ENCODE measurements at places on chromosomes 11 and 22. TPM values are rescaled to one million over a fixed set of nuclear protein-coding genes. Genes with fewer than 3 reads are reported as not detected.
A peak's percentile ranks its signal among the peaks of the same experiment; 100 is the strongest.

TEX12 gene
- total RNA-seq, result 0.51 TPM

DNA sequence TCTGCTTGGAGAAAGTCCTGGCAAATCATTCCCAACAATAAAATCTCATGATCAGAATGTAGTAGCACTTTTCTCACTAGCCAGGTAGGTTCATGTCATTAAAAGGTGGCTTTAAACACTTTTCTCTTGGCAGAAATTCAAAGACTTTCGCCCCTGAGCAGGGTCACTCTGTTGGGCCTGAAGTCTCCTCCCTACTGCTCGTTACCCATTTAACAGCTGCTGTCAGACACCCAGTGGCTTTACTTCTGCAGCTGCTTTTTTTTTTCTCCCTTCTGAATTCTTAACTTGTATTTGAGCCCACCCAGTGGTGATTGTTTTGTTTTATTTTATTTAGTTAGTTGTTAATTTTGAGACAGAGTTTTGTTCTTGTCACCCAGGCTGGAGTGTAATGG, 25.0 kb downstream of the ARHGAP8 start:
- H3K4me3 ChIP-seq, result no peak overlapping the region
- no peaks in the 10 kb centered on the region for H3K27me3 ChIP-seq
- H3K36me3 ChIP-seq, result no peaks in the 10 kb centered on the region
- peaks cover 8% of the 10 kb centered on the region for H3K4me1 ChIP-seq
- no peak for DNase-seq
- peak overlapping the region; percentile 70 for H3K27ac ChIP-seq

GRCh38 chr11:82756765-82757639, 23.3 kb upstream of the FAM181B start:
- no peaks in the 10 kb centered on the region for H3K36me3 ChIP-seq
- DNase-seq, result no peak
- peaks cover 95% of the 10 kb centered on the region for H3K27me3 ChIP-seq

MS4A3 gene
- total RNA-seq, result not detected

GRCh38 chr11:35622070-35622469, 3.8 kb downstream of the FJX1 start:
- peak overlapping the region; percentile 73 for H3K4me3 ChIP-seq
- peaks cover 28% of the 10 kb centered on the region for H3K4me1 ChIP-seq
- H3K27ac ChIP-seq, result no peak overlapping the region
- H3K27me3 ChIP-seq, result no peaks in the 10 kb centered on the region
- DNase-seq, result peak; percentile 34
- H3K36me3 ChIP-seq, result no peaks in the 10 kb centered on the region

DNA sequence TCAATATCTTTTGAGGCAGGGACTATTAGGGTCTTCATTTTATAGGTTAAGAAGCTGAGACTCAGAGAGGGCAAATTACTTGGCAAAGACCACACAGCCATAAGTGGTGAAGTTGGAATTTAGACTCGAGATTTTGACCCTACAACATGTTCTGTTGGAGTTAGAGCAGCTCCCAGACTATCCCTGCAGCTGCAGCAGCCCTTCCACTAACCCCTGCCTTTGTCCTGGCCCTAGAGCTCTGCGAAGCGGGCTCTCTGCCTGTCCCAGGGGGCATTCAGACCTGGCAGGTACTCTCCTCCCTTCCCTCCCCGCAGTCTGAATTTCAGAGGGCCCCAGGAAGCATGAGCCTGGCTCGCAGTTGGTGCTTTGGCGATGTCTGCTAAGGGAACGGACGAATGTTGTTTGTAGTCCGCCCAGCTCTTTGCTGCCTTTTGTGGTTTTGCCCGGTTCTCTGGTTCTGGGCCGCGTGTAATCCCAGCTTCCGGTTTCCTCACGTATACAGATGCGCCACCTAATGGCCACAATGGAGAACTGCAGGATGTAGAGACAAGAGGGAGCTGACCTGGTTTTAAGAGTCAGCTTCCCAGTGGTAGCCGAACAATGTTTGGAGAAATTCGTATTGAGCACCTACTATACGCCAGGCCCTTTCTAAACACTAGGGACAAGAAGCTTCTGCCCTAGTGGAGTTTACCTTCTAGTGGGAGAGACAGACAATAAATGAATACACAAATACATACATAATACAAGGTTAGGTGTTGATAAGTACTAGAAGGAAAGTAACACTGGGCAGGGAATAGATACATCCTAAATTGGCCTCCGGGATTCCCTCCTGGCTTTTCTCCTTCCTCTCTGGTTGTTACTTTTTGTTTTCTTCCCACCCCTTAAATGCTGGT, 125.2 kb downstream of the ST3GAL4 start:
- peaks cover 43% of the 10 kb centered on the region for H3K4me1 ChIP-seq
- no peak overlapping the region for H3K27ac ChIP-seq
- H3K36me3 ChIP-seq, result no peaks in the 10 kb centered on the region

DNA sequence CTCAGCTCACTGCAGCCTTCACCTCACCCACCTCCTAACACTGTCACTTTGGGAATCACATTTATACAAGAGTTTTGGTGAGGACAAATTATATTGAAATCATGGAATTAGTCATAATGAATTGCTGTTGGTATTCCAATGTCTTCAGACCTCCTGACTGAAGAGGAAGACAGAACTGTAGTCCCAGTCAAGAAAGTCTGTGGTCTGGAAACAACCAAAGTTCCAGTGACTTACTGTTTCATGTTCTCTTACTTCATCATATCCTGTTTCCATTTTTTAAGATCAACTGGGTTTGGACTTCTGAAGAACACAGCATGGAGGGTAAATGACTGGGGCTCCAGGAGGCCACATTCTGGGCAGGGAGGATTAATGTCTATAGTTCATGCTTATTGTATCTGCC, 43.0 kb upstream of the HIPK3 start:
- no peaks in the 10 kb centered on the region for H3K4me1 ChIP-seq
- no peak for DNase-seq
- H3K27ac ChIP-seq, result no peak overlapping the region

DNA sequence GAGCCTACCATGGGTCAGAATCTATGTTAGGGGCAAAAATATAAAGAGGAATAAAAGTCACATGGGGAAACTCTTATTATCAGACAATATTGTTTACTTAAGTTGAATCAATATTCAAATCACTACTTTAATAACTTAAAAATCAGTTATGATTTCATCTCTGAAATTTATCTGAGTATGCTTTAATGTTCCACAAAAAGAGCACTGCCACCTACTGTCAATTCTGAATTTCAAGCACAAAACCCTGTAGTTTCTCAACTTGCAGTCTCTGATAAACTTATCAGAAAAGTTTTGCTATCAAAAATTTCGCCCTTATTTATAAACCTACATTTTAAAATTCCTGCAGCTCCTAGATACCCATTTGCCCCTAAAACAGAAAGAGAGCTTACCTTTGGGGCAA, 47.3 kb downstream of the RDX start:
- no peak overlapping the region for H3K4me3 ChIP-seq
- no peaks in the 10 kb centered on the region for H3K4me1 ChIP-seq
- DNase-seq, result no peak
- H3K27ac ChIP-seq, result no peak overlapping the region
- no peaks in the 10 kb centered on the region for H3K27me3 ChIP-seq

DNA sequence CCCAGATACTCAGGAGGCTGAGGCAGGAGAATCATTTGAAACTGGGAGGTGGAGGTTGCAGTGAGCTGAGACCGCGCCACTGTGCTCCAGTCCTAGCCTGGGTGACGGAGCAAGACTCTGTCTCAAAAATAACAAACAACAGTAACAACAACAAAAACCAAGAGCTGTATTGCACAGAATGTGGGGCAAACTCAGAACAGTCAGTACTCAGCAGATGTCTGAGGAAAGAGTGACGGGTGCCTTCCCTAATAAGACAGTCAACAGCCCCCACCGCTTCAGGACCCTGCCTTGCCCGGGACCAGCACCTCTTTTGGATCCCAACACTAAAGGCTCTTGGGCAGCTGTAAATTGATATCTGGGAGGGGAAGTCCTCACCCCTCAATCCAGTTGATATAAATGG, 40.3 kb downstream of the RIBC2 start:
- H3K36me3 ChIP-seq, result no peaks in the 10 kb centered on the region
- H3K27ac ChIP-seq, result no peak overlapping the region
- H3K4me1 ChIP-seq, result no peaks in the 10 kb centered on the region
- H3K4me3 ChIP-seq, result no peak overlapping the region
- DNase-seq, result no peak
- no peaks in the 10 kb centered on the region for H3K27me3 ChIP-seq

CACNA1I gene
- 0.22 TPM for total RNA-seq

IGLL1 gene
- not detected for total RNA-seq

DNA sequence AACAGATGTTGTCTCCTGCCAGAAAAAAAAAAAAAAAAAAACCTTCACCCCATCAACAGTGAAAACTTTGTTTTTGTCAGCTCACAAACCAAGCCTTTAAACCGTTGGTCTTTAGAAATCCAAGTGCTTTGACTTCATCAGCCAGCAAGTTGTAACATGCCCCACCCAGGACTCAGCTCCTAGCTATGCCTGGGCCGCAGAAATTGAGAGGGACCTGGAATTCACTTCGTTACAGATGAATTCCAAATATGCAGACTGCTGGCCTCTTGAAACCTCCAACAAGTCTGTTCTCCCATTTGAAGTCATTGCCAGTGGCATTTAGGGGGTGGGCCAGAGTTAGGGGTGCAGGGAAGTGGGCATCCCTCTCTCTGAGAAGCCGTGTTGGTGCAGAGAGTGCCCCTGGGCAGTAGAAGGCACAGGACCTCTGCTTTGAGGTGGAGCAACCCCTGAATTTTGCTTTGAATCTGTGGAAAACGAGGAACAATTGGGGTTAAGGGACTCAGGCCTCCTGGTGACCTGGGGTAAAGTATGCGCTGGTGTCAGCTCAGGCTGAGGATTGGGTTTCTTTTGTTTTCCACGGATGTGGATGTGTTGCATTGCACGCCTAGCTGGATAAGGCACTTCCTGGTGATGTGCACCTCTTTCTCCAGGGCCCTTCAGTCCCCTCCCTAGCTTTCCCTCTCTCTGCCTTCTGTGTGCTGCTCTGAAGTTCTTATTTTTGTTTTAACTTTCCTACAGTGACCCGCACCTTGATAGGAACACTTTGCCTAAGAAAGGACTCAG, 109.5 kb downstream of the DBX1 start:
- no peak overlapping the region for H3K4me3 ChIP-seq
- peaks cover 27% of the 10 kb centered on the region for H3K4me1 ChIP-seq
- peaks cover 6% of the 10 kb centered on the region for H3K36me3 ChIP-seq
- DNase-seq, result peak; percentile 31

FOSL1 gene
- not detected for total RNA-seq

GRCh38 chr11:79269611-79270307, 171.1 kb downstream of the TENM4 start:
- H3K4me3 ChIP-seq, result no peak overlapping the region
- H3K4me1 ChIP-seq, result peaks cover 38% of the 10 kb centered on the region
- no peaks in the 10 kb centered on the region for H3K36me3 ChIP-seq
- no peaks in the 10 kb centered on the region for H3K27me3 ChIP-seq

DNA sequence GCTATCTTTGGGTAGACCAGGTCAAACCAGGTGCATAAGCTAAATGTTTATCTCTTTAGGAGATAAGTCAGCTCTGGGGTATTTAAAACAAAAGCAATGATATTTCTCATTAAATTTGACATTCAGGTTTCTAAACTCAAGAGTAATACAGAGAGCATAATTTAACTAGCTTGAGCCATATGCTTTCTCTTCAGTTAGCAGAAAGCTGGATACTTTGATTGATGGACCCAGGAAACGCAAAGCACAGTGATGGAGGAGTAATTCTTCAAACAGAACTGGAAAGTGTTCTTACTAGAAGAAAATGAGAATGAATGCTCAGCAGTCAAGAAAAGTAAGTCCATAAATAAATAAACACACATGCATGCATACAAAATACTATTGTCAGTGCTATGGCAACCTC, 885.7 kb upstream of the RAG2 start:
- no peak overlapping the region for H3K27ac ChIP-seq
- no peaks in the 10 kb centered on the region for H3K27me3 ChIP-seq
- no peaks in the 10 kb centered on the region for H3K36me3 ChIP-seq

KCNQ1OT1 gene
- total RNA-seq, result 2.3 TPM

DNA sequence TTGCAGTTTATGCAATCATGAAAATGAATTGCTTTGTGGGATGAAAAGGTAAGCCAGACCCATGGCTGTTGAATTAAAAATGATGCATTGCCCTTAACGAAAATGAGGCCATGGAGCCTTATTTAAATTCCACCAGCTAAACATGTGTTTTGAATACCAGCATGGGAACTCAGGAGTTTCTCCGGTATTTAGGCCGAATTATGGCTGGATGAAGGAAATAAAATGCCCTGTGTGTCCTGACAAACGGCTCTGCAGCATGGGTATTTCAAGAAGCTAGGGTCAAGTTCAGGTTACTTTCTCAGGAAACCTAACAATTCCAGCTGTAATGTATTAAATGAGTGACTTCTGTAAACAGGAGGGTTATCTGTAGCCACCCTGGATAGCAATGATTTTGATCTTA, 38.3 kb downstream of the AMOTL1 start:
- no peaks in the 10 kb centered on the region for H3K36me3 ChIP-seq
- no peak overlapping the region for H3K4me3 ChIP-seq
- DNase-seq, result no peak
- no peak overlapping the region for H3K27ac ChIP-seq
- H3K4me1 ChIP-seq, result no peaks in the 10 kb centered on the region
- no peaks in the 10 kb centered on the region for H3K27me3 ChIP-seq

PRRG4 gene
- total RNA-seq, result 0.06 TPM

UBE2L6 gene
- total RNA-seq, result 76.2 TPM

DNA sequence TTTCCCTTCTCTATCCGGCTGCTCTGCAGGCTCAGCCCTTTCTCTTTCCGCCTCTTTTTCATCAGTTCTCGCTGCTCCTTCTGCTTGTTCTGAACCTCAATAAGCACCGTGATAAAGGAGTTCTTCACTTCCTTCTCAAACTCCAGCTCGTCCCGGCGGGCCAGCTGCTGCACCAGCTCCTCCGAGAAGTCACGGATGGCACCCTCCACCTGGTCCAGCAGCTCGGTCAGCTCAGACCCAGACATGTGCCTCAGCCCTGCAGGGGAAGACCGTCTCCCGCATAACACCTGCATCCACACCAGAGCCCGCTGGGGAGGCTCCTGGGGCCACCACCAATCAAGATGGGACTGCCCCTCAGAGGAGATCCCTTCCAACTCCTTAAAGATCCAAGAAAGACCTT, 40.2 kb downstream of the FEZ1 start:
- H3K4me3 ChIP-seq, result no peak overlapping the region
- no peaks in the 10 kb centered on the region for H3K27me3 ChIP-seq
- H3K36me3 ChIP-seq, result no peaks in the 10 kb centered on the region
- no peak for DNase-seq

DNA sequence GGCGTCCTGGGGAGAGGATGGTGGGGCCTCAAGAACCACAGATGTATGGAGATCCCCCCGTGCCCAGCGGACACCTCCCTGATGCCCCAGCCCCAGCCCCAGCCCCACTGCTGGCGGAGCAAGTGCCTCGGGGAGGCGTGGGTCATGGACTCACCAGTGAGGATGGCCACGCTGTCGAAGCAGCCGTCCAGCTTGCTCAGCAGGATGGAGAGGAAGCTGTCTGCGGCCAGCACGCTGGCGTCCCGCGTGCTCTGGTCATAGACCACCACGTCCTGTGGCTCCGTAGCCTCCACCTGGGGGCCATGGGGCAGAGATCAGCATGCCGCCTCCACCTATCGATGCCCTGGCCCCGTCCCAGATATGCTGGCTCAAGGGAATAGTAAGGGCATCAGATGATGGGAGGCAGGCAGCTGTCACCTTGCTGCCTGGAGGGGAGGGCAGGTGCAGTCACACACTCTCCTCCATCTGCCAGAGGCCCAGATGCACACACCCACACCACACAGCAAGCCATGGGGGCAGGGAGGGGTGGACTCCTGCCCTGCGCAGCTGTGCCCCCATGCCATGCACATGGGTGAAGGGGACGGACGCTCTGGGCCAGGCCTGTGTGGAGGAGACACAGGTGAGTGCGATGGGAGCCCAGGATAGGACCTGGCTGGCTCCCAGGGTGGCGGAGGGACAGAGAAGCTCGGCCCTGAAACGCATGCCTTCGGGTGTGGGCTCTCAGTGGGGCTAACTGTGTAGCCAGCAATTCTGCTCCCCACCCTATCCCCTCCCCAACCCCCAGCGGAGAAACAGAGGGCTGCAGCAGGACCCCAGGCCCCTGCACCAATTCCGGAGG, 8.2 kb downstream of the DUSP8 start:
- no peak overlapping the region for H3K27ac ChIP-seq
- H3K27me3 ChIP-seq, result peaks cover 34% of the 10 kb centered on the region
- no peak for DNase-seq
- H3K4me1 ChIP-seq, result peaks cover 28% of the 10 kb centered on the region
